ENCODE measurements at places on chromosomes 12 and 14.

GRCh38 chr12:12586879-12587675, 24.4 kb upstream of the DUSP16 start:
- no peak for DNase-seq

GRCh38 chr12:115756804-115757203, 520.7 kb downstream of the MED13L start:
- no peak for DNase-seq

DNA sequence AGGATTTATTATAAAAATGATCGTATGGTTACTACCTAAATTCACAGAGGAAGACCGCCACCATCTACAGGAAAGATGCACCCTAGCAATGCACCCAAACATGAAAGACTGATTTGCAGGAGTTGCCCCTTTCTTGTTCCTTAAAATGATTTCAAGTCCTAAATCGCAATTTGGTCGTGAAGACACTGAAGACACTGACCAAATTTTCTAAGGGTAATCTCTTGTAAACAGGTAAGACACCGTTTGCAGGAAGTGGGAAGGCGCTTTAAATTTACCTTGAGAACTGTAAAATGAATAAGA, 1.0 kb downstream of the SOS2 start:
- peak; percentile 23 for DNase-seq

DNA sequence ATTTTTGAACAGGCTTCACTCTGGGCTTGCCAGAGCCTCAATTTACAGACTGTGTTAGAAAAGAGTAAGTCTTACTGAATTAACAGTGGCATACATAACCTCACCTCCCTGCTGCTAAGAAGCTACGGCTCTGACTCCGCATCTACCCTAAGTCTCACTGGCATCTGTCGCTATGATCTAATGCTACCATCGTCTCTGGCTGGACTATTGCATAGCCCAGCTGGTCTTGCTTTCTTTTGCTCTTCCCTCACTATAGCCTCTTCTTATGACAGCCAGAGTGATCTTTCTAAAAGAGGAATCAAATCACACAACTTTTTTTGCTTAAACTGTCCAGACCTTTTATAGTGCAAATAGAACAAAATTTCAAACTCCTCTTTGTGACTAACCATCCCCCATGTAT, 81.1 kb downstream of the SLC24A4 start:
- DNase-seq: no peak

DNA sequence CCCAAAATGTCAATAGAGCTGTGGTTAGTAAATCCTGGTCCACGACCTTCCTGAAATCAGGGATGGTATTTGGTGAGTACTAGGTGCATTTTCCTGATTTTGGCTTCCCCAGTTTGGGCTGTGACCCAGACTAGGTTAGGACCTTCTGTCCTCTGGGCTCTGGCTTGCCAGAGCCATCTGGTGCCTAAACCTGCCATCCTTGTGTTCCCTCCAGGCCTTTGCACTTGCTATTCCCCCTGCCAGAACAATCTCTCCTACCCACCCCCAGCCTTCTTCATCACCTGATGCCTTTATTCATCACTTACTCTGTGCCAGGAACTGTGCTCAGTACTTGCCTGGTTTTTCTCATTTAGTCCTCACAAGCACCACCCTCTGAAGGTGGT, 216.7 kb downstream of the RBM19 start:
- DNase-seq: no peak

DNA sequence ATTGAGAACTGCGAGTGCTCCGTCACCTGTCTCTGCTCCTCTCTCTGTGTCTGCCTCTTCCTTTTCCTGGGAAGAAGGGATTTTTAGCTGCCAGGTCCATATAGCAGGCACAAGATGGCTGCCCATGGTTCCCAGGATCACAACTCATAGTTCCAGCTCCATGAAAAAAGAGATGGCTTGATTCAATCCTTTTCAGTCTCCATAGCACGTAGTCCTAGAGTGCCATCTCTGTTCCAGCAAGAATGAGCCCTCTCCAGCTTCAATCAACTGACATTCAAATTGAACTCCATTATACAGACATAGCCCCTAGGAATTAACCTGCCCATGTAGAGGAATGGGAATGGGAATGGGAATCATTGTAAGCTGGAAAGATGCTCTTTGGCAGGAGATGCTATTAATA, 34.7 kb upstream of the RTRAF start:
- DNase-seq: no peak

DNA sequence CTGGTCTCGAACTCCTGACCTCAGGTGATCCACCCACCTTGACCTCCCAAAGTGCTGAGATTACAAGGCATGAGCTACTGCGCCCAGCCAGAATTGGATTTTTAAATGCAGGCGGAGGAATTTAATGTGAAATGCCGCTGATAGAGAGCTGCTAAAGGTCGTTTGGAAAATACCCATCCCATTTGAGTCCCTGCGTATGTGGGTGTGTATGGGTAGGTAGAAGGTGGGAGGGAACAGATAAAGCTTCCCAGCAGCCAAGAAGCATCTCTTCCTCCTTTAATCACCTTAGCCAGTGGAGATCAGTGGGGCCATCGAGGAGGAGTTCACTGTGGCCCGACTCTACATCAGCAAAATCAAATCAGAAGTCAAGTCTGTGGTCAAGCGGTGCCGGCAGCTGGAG, 16.2 kb upstream of the PIP4K2C start:
- DNase-seq: no peak

GRCh38 chr14:74792249-74793039, 29.3 kb downstream of the YLPM1 start:
- no peak for DNase-seq

GRCh38 chr14:29643433-29644211, 284.0 kb downstream of the PRKD1 start:
- DNase-seq: no peak

DNA sequence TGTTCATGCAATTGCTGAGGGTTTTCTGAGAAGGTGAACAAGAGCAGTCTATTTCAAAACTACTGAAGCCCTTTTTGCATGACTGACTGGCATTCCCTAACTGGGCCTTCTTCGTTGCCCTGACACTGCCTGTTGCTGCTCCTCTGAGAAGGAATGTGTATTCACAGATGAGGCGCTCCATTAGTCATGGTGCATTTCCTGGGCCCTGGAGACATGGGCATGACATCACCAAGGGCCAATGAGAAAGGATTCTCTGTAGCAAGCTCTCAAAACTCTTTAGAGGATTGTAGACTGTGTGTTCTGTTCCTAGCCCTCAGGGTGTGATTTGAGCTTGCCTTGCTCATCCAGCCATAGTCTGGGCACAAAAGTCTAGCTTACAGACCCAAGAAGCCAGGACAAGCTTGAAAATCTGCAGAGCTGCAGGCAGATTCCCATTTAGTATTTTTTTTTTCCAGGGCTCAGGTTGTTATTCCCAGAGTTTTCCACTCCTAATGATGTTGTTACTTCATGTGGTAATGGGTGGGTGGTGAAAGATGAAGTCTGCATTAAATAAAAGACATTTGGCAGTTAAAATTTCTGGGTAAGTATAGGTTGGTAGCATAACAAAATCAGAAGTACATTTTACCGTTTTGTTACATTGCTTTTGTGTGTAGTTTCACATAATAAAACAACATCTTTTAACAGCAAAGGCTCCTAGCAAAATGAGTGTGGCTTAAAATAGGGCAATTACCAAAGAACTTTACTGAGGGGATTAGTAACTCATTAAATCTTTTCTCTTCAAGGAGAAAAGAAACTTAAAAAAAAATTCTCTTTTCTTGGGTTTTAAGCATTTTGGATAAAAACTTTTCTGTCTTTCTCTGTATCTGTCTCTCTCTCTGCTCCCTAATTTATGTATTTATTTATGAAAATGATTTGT, 318.4 kb downstream of the RAD51B start:
- peak; percentile 82 for DNase-seq

DNA sequence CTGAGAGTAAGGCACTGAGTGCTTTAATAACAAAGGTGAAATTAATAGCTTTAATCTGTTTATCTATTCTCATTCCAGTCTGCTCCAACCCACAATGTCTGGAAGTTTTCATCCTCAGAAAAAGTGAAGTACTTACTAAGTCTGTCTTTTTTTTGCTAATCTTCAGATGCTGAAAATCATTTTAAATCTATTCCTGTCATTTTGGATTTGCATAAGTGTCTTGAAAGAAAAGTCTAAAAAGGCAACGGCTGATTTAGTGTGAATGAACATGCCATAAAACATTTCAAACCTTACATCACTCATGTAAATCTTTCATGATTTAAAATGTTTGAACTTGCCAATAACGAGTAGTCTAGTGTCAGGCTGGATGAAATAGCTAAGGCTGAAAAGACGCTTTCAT, 685.6 kb downstream of the RPS29 start:
- DNase-seq: no peak

- DNase-seq: no peak
Observed at GRCh38 chr12:48985475-48985897, 7.4 kb downstream of the WNT1 start.

GRCh38 chr14:82759656-82760055, 1226.0 kb upstream of the SEL1L start:
- DNase-seq: no peak

DNA sequence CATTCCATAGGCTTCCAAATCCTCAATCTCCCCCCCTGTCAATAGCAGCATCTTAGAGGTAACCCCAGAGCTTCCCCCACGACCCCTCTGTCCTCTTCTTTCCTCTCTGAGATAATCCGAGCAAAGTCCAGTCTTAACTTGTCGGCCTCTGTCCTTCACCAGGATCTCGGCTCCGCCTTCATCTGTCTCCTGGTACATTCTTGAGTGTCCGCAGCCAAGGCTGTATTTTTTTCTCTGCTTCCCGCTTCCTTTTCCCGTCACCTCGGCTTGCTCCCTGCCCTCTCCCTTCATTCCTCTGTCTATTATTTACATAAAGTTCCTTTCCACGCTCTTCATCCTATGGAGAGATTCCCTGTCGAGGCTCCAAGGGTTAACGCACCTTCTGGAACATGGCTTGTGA, 153.9 kb upstream of the GSC start:
- no peak for DNase-seq

- DNase-seq: no peak
Observed at GRCh38 chr12:108080363-108080762, 48.7 kb upstream of the WSCD2 start.

DNA sequence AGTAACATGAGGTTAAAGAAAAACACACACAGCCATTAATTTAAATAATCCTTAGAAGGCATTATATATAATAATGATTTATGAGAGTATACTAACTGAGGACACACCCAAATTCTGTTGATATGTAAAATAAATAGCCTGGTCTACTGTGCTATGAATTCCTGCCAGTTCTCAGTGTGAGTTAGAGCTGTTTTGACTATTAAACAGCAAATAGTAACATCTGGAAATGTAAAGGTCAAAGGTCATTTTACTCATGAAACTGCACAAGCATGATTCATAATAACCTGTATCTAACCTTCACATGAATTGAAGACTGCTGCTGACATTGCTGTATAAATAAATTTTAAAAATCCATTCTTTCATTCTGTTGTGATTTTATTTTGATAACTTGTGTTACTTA, 966.7 kb downstream of the SLC6A15 start:
- no peak for DNase-seq

DNA sequence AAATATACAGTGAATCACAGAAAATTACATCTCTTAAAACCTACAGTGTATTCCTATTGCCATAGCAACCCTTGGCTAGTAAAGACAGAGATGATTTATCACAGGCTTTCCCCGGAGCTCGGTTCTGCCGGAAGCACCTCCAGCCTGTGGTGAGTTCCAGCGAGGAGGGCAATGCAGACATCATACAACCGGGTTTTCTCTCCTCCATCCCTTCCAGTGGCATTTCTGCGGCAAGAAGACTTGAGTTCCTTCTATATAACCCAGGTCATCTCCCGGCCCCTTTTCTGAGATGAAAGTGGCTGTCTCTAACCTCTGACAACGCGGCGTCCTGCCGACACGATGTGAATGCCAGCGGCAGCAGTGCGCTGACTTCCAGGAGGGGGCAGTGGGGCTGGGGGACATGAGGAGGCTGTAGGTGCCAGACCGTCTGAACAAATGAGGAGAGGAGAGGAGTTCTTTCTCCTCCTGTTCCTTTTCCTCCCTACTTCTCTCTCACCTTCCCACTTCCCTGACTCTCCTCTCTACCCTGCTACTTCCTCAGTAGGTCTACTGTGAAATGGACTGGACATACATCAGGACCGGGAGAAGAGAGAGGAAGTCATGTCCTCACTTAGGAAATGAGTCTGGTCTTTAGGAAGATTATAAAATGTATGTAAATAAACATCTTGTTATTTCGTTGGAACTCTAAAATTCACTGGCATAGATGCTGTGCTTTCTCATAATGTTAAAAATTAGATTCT, 68.6 kb upstream of the MAX start:
- DNase-seq: peak; percentile 79

DNA sequence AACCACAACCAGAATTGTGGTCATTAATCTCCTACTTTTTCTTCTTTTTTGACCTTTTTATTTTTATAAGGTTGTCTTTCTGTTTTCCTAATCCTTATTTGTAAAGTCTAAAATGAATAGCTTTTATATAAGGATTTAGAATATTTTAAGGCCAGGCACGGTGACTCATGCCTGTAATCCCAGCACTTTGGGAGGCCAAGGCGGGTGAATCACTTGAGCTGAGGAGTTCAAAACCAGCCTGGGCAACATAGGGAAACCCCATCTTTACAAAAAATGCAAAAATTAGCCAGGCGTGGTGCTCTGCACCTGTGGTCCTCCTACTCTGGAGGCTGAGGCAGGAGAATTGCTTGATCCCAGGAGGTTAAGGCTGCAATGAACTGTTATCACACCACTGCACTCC, 55.1 kb downstream of the IFT81 start:
- DNase-seq: no peak

DNA sequence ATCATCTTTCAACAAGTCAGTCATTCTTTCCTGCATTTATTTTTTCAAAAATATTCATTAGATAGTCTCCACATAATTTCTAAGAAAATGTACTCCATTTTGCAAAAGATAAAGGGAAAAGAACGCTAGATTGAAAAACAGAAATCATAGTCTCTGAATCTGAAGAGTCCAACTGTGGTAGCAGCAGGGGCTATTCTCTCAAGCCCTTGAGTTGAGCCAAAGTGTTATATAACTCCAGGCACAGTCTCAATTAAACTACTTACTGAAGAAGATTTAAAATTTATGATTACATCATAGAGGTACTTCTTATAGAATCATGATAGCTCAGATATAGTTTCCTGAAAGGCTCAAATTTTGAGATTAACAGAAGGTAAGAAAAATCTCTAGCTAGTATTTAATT, 5.8 kb downstream of the LDHB start:
- no peak for DNase-seq

GRCh38 chr14:72986214-72986613, 40.7 kb downstream of the ZFYVE1 start:
- DNase-seq: no peak

All from Ammon's horn (tissue), 1 donor.